Mesothelial cell of epicardium (in vitro differentiated cells): ENCODE measurements at places on chromosomes 4 and X. TPM values are rescaled to one million over a fixed set of nuclear protein-coding genes. Genes with fewer than 3 reads are reported as not detected.

Gene QDPR
- total RNA-seq, result 25.2 to 28.4 TPM (median 28.3 TPM) in 3 replicates

Gene LNX1
- 12.7 to 14.0 TPM (median 13.0 TPM) in 3 replicates for total RNA-seq

Gene HAND2
- total RNA-seq, result 32.8 to 34.3 TPM (median 33.3 TPM) in 3 replicates

Gene C1QTNF7
- total RNA-seq, result 3.9 to 4.4 TPM (median 4.1 TPM) in 3 replicates

Gene NAP1L2
- total RNA-seq, result 1.00 to 1.3 TPM (median 1.1 TPM) in 3 replicates

Gene CSAG3
- not detected in 3 replicates for total RNA-seq

Gene PDGFC
- total RNA-seq, result 80.5 to 86.0 TPM (median 83.5 TPM) in 3 replicates

Gene PRDM8
- 1.6 to 2.4 TPM (median 1.7 TPM) in 3 replicates for total RNA-seq

Gene GABRG1
- total RNA-seq, result 0.18 to 0.22 TPM (median 0.20 TPM) in 3 replicates

Gene BTK
- 0.07 to 0.42 TPM (median 0.20 TPM) in 3 replicates for total RNA-seq

Gene SMR3B
- not detected in 3 replicates for total RNA-seq

Gene FAM9C
- 0.34 to 0.44 TPM (median 0.38 TPM) in 3 replicates for total RNA-seq
